ENCODE measurements at places on chromosomes 1 and 21. TPM values are rescaled to one million over a fixed set of nuclear protein-coding genes. Genes with fewer than 3 reads are reported as not detected.

DNA sequence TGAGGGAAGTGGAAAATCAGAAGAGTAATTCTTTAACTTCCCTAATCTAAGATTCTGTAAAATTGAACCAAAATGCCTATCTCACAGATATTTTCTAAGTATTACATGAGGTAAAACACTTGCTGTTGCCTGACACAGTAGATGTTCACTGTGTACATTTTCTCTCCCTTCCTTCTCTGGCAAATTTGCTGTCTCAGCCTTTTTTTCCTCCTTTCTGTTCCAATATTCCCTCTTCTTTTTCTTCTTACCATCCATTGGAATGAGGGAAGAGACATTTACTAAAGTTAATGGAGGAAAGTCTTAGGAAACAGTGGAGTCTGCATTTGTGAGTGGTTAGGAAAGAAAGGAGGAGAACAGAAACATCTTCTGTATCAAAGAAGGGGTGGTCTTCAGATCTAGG lies 239.9 kb downstream of the ZP4 start:
- no peak for DNase-seq

- no peak for DNase-seq
Measured at GRCh38 chr1:58577654-58578030, 590 bp upstream of the TACSTD2 start.

DNA sequence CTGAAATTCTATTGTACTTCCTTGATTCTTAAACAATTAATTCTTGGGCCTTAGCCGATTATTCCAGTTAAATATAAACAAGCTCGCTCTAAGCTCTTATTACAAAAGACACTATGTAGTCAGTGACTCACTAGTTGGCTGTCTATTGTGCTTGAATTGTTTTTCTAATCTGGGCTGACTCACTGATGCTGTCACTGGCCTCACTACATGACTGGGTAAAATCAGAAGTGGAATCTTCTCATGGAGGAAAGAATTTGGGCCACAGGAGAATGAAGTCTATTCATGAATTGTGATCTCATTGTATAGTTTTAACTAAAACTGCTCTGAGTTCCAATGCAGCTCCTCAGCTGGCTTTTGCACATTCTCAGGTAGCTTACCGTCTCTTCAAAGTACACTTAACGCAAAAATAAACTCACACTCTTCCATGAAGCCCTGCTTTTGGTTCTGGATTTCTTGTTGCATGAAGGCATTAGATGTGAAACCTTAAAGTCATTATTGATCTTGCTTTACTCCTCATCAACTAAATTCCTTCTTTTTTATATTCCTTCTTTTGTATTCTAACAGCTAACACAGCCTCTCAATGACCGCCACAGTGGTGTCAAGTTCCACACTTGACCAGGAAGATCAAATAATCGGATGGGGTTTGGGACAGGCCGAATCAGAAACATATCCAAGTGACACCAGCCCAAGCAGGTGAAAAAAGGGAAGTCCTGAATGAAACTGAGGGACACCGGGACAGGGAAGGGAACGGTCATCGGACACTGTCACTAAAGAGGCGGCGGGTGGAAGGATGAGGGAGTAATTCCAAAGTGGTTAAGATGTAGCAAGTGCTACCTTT lies 80.9 kb upstream of the LBR start:
- DNase-seq: no peak

- DNase-seq: no peak
Measured at GRCh38 chr1:3429766-3430165, 24.7 kb upstream of the ARHGEF16 start.

DNA sequence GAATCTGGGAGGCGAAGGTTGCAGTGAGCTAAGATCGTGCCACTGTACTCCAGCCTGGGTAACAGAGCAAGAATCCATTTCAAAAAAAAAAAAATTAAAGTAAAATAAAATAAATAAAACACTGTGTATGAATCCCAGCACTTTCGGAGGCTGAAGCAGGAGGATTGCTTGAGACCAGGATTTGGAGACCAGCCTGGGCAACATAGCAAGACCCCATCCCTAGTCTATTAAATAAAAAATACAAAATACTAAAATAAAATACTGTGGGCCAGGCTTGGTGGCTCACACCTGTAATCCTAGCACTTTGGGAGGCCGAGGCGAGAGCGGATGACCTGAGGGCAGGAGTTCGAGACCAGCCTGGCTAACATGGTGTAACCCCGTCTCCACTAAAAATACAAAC lies 4.2 kb upstream of the BNIPL start:
- no peak for DNase-seq

GRCh38 chr1:187091666-187092065 lies 262.9 kb downstream of the PLA2G4A start:
- no peak for DNase-seq

- no peak for DNase-seq
Measured at GRCh38 chr1:195550071-195550862, 1058.0 kb downstream of the KCNT2 start.

- no peak for DNase-seq
Measured at GRCh38 chr1:48693674-48694320, 82.9 kb downstream of the BEND5 start.

GRCh38 chr1:41355356-41355755 lies 5.9 kb upstream of the FOXO6 start:
- no peak for DNase-seq

DNA sequence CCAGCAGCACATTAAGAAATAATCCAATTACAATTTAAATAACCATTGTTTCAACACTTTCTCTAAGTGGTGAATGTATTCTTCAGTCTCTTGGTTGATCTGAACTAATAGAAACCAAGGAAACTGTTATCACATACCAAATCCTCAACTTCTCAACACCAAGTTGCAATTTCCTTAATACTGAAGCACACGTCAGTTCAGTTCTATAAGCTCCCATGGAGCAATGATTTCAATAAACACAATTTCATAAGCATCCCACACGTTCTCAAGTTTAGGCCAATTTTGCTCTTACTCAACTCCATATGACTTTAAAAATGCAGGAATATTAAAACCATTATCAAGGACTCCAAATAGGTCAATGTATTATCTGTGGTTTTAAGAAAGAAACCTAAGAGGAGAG lies 5.8 kb upstream of the ERG start:
- DNase-seq: no peak

GRCh38 chr1:160308451-160309184 lies 23.7 kb upstream of the PEX19 start:
- DNase-seq: no peak

RHBDL2 gene
- total RNA-seq: not detected

CACNA1S gene
- not detected for total RNA-seq

CDK18 gene
- total RNA-seq: 9.1 TPM

ANGPTL7 gene
- total RNA-seq: 7.6 TPM
